ENCODE measurements at places on chromosomes 16 and 17. TPM values are rescaled to one million over a fixed set of nuclear protein-coding genes. Genes with fewer than 3 reads are reported as not detected.

DNA sequence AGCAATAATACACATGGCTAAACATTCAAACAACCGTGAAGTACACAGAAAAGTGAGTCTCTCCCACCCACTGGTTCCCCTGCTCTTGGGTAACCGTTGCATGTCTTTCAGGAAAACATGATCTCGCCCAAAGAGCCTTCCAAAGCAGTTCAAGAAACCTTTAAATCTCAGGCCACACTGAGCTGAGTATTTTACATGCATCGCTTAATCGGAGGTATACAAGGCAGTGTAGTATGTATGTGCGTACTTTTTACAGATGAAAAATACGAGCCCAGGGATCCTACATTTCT lies 741 bp upstream of the DEXI start:
- DNase-seq: no peak

DNA sequence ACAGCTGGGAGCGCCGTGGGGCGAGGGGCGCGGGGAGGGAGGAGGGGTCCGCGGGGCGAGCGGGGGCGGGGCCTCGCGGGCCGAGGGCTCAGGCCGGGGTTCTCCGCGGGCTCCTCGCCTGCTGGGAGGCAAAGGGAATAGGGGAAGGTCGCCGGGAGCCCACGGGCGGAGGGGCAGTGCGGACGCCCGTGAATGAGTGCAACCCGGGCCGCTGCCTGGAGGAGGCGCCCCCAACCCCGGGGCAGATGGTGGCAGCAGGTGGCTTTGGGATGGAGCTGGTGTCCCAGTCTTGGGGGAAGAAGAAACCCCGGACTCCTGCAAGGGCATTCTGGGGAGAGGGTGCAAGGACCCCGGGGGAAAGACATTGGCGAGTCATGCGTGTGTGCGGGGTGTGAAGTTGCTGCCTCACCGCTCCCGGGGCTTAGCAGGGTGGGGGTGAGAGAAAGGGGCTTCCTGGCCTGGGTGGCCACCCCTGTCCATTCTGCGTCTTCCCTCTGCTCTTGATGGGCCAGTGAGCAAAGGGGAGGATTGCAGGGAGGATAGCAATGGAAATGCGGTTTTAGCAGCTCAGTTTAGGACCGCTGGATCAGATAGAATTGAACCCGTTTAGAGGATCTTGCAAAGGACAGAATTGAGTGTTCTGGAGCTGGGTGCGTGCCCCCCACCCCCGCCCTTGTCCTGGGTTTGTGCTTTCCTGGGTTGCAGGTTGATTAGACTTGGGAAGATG lies 526 bp downstream of the KIAA0513 start:
- no peak for DNase-seq

GRCh38 chr16:81195885-81196534 lies 42.5 kb upstream of the BCO1 start:
- DNase-seq: no peak

The AATK gene
- total RNA-seq: 71.3 TPM

The HBA2 gene
- total RNA-seq: not detected

All from HT-29 (cell line).